T-cell (primary cell): ENCODE measurements at places on chromosomes 1 and 21.

DNA sequence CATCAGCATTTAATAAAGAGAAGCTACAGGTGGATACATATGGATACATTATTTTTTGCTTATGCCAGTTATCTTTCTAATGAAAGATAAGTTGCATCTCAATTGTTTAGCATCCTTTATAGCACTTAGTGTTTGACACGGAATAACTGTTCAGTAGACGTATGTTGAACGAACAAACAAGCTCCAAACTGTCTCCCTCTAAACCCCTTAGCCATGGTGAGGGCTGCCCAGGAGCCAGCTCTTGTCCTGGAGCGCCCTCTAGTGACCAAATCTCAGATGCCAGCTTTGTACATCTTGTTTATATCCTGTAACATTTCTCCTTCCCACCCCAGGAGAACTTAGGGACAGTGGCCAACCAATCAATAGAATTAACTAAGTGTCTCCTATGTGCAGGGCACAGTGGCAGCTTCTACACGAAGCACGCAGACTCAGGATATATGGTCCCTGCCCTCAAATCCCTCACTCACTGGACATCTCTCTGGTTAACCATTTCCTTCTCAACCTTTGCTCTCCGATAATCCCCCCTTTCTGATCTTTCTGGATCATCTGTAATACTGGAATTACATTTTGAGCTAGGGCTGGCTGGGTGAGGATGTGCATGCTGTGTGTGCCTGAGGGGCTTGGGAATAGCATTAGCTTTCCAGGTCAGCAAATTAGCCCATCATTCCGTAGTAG lies 22.9 kb downstream of the KCNA10 start:
- DNase-seq = peak; percentile 78

DNA sequence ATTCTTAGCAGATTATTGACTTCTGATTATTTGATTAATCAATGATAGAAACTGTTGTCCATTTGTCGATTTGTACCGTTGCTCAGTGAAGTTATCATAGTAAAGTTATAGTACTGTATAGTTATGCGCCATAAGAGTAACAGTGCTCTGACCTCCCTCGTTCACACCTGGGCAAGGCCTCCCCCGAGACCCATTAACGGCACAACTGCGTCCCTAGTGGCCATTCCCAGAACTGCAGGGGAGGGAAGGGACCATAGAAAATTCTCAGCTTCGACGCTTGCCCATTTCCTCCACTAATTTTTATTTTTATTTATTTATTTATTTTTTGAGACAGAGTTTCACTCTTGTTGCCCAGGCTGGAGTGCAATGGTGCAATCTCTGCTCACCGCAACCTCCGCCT lies 334.4 kb downstream of the DSCAM start:
- DNase-seq = no peak

DNA sequence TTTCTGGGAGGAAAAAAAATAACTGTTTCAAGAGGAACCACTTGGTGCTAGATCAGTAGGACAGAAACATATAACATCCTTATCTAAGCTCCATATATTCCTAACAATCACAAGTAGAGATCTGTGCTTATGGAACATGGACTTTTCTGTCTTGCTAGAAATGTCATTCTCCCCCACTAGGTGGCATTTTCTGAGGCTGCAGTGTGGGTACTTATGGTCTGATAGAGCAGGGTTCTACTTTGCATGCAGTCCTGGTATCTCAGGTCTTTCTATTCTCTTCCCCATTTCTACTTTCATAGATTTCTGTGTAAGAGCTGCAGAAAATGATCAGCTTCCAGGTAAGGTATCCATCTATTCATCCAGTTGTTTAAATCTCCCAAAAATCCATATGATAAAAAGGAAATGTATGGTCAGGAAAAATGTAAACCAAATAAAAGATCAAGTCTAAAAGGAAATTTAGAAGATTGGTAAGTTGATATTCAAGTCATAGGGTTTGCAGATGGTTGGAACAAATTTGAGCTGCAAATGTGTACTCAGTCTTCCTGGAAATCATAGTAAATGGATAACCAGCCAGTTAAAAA lies 1.5 kb downstream of the ZNF684 start:
- no peak for DNase-seq

GRCh38 chr21:46253610-46254124 lies 25.1 kb upstream of the LSS start:
- peak; percentile 51 for DNase-seq

GRCh38 chr1:197356723-197357533 lies 88.9 kb downstream of the CRB1 start:
- DNase-seq = peak; percentile 12

DNA sequence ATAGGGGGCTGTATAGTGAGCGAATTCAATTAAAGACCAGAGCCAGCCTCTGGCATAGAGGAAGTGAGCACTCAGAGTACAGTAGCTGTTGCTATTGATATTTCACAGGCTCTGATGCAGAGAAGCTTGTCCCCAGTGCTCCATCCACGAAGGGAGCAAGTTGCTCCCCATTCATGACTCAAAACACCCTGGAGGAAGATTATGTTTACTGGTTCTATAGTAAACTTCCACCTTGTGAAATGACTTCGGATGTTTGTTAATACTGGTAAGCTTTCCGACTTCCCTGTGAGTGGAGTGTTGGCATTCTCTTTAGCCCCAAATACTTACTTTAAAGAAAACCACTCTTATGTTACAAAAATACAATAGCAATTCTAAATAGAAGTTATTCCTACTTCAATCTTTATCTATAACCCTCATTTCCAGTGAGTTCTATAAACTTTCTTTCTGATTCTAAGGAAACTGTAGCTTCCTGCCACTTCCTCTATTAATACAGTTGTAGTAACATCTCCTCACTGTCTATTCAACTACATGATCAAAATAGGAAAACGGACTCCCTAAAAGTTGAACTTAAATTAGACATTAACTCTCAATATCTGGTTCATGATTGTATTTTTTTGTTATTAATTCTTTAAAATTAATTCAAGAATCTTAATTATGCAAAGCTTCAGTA lies 46.4 kb downstream of the ZNF281 start:
- no peak for DNase-seq

DNA sequence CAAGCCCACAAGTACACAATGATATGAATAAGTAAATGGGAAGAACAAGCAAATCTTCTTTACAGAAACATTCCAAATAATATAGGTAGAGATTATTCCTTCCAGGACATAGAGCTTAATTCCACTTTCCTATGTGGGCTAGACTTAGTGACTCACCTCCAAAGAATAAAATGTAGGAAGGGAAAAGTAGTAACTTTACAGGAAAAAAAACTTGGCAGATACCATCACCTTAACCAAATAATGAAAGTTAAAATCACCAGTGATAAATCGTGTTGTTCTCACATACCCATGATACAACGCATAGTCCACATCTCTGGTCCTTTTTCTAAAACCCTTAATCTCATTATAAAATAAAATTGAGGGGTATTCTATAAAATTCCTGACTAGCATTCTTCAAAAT lies 260.8 kb downstream of the SPATA17 start:
- DNase-seq = no peak

GRCh38 chr1:41656068-41656467 lies 171.6 kb upstream of the EDN2 start:
- DNase-seq = no peak

DNA sequence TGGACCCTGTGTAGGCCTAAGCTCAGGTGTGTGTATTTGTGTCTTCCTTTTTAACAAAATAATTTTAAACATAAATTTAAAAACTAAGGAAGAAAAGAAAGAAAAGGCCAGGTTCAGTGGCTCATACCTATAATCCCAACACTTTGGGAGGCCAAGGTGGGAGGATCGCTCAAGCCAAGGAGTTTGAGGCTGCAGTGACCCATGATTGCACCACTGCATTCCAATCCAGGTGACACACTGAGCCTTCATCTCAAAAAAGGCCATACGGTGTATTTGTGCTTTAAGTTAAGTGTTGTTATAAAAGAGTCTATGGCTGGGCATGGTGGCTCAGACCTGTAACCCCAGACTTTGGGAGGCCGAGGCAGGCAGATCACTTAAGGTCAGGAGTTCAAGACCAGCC lies 8.3 kb downstream of the RAB3B start:
- DNase-seq = no peak

DNA sequence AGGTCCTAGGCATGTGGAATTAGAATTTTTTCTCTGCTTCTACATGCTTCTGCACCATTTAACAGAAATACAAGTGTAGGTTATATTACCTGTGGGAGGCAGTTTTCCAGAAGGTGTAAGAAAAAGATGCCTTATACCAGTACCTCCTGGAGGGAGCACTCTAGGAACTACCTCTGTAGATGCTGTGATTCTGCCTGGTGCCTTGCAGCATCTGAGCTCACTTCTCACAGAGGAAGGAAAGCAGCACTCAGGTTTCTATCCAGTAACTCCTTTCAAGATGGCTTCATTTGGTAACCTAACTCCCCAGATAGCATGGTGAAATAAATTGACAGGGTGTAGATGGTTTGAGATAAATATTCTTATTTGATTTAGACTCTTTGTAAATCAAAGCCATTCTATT lies 50.3 kb downstream of the GIPC2 start:
- no peak for DNase-seq

- DNase-seq = no peak
Observed at GRCh38 chr1:71651214-71651613, 570.4 kb upstream of the ZRANB2 start.

DNA sequence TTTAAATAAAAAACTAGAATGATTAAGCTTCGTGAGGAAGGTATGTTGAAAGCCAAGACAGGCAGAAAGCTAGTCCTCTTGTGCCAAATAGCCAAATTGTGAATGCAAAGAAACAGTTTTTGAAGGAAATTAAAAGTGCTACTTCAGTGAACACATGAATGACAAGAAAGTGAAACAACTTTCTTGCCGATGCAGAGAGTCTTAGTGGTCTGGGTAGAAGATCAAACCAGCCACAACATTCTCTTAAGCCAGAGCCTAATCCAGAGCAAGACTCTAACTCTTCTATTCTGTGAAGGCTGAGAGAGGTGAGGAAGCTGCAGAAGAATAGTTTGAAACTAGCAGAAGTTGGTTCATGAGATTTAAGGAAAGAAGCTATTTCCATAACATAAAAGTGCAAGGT lies 63.2 kb downstream of the TTC3 start:
- no peak for DNase-seq

- no peak for DNase-seq
Observed at GRCh38 chr1:157113106-157113505, 13.5 kb upstream of the ETV3L start.

- DNase-seq = no peak
Observed at GRCh38 chr1:119387858-119388257, 19.3 kb downstream of the HAO2 start.

GRCh38 chr21:17428484-17428869 lies 84.4 kb upstream of the CXADR start:
- DNase-seq = no peak

DNA sequence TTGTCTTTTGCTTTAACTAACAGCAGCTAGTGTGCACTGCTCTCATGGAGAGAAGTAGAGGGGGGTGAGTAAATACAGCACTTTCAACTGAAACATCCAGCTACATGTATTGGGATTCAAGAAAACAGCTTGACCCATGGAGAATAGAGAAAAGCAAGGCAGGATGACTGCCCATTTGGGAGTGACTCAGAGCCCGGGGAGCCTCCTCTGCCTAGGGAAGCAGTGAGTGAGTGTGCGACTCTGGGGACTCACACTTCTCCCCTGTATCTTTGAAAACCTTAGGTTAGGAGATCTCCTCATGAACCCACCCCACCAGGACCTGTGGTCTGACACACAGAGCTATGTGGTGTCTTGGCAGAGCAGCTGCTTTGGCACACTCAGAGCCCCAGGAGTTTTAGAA lies 82.0 kb upstream of the PTGFR start:
- no peak for DNase-seq

- DNase-seq = no peak
Observed at GRCh38 chr1:55639051-55639450, 423.9 kb upstream of the USP24 start.

GRCh38 chr1:209619696-209620486 lies 32.3 kb downstream of the LAMB3 start:
- DNase-seq = no peak

DNA sequence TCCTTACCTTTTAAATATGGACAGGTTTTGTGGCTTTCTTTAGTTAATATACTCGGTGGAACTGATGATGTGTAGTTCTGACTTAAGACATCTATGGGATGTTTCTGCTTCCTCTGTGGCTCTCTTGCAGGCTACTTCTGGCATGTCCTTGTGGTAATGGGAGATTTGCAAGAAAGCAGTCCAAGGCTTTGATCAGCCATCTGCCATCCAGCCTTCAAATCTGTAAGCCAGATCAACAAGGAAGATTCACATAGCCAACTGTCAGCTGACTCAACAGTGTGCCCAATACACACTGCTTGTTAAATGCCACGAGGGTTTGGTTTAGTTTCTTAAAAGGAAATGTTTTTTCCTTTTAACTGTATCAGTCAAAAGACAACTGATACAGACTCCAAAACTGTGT lies 722.2 kb upstream of the CHRM3 start:
- DNase-seq = no peak

GRCh38 chr1:15245593-15246360 lies 1.2 kb upstream of the FHAD1 start:
- DNase-seq = no peak

- DNase-seq = no peak
Observed at GRCh38 chr1:178196631-178197030, 102.7 kb downstream of the RASAL2 start.

DNA sequence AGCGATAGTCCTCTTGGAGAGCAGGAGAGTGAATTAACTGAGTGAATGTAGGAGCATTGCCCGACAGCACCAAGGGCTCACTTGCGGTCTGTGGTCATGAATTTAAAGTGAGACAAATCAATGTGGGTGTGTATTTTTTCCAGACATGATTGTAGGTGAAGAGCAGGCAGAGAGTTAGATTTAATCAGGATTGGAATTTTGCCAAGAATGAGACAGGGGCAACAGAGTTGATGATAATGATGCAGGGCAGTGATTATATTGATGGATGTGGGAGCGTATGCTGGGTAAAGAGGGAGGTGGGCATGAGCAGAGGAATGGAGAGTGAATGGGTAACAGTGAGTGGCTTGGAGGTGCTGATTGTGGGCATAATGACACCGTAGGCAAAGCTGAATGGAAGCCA lies 20.0 kb upstream of the SYT6 start:
- DNase-seq = no peak

- no peak for DNase-seq
Observed at GRCh38 chr1:167772436-167772835, 50.7 kb downstream of the MPZL1 start.
